Naive thymus-derived CD4-positive, alpha-beta T cell (primary cell): ENCODE measurements at places on chromosomes 12 and 14.

- no peak for DNase-seq
Measured at GRCh38 chr12:46459861-46460545, 87.4 kb upstream of the SLC38A2 start.

DNA sequence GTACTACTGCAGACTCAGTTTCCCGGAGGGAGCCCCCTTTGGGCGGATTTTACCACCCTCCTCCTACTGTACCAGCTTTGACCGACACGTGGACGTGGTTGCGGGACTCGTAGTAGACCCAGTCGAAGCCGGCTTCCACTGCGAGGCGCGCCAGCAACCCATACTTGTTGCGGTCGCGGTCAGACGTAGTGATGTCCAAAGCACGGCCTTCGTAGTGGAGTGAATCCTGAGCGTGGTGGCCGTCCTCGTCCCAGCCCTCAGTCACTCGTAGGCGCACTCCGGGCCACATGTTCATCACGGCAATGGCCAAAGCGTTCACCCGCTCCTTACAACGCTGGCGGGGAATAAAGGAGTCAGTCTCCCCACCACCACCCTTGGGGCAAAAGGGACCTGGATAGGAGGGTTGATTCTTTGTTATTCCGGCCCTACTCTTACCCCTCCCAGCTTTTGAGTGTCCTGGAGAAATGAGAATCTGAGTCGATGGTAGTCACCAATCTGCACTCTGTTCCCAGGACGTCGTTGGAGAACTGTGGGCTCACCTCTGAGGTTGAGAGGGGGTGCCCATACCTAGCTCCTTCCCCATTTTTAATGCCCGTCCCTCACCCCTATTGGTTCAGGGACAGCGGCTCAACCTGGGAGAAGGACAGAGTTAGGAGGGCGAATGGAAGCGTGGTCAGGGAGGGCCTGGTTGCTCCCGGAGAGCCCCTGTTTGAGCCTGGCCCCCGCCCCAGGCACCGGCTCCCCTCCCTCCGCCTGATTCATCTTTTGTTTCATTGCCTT is 3.4 kb downstream of the DHH start:
- DNase-seq: no peak

- peak; percentile 29 for DNase-seq
Measured at GRCh38 chr12:8912914-8913313, 1.4 kb upstream of the PHC1 start.

DNA sequence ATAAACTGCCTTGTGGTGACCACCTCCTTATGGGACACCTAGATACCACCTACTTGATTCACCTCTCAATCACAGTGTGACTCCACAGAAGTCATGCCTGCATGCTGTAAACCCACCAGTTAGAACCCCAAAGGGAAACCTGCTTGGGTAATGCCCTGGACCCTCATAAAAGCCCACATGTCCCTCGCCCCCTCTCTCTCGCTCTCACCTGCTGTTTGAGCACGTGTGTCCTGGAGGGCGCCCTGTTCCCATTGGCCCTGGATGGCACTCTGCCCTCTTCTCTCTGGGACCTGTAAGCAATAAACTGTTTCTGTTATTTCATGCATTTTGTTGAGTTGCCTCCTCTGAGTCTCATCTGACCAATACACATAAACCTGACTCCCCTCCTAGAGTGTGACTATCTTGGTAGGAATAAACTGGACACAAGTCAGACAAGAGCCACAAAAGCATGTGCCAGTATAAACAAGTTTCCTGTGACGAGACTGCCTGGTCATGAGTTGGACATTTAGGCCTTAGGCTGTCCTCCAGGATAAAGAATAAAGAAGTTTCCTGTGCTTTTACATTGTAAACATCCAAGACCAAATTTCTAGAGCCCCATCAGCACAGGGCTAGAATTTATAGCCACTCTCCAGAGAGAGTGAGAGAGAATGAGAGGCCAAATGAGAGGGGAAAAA is 8.6 kb downstream of the IFI27L2 start:
- DNase-seq: no peak

DNA sequence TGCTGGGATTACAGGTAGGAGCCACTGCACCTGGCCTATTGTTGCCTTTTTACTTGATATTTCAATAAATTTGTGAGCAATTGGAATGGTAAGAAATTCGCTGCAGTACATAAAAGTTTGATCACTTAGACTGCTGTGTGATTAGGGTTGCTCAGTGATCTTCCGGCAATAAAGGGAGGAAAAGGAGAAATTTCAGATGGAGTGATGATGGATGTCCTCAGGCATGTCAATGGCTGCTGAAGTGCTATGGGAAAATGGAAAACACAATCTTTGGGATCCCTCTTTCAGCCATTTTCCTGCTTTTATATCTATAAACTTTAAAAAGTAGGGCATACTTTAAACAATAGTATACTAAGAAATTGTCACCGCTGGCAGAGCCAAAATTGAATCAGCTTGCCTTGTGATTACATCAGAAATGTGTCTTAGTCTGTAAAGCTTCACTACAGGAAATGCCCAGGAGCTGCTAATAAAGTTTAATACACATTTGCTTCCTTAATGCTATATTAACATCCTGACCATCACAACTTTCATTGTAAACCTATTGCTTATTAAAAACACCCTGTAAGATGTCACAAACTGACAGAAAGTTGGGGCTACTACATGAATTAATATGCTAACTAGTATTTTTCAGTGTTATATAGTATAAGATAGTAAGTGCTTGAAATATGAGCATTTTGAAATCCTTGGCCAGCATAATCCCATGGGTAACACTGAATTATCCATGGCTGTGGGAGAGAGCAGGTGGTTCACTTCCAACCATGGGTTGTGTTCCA is 13.7 kb upstream of the FBXL14 start:
- DNase-seq: no peak

GRCh38 chr14:68679301-68679700 is 113.6 kb downstream of the ZFP36L1 start:
- no peak for DNase-seq

DNA sequence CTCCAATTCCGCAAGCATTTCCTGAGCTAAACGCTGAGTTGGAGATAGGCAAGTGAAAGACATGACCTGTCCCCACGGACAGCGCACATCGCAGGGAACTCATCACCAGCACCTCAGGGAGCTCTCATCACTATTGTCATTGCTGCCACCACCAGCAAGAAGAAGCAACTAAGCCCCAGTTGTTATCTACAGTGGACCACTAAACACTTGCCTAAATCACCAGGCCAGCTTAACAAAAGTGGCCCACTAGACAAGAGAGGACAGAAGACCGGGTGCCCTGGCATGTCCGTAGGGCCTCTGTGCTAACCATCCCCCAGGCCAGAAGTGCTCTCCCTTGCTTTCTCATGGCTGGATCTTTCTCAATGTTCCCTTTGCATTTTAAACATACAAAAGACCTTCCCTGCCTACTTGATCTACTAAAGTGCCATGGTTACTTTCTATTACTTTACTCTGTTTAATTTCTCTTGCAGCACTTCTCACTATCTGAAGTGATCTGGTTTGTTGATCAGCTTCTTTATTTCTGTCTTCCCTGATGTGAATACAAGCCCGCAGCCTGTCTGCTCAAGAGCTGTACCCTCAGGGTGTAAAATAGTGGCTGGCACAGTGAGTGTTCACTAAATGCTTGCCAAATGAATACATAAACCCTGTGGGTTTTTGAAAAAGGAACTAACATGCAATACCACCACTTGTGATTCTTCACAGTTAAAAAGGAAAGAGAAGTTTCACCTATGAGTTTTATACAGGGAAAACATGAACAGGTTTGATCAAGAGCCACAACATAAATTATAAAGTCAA is 60.9 kb upstream of the RFLNA start:
- DNase-seq: no peak

DNA sequence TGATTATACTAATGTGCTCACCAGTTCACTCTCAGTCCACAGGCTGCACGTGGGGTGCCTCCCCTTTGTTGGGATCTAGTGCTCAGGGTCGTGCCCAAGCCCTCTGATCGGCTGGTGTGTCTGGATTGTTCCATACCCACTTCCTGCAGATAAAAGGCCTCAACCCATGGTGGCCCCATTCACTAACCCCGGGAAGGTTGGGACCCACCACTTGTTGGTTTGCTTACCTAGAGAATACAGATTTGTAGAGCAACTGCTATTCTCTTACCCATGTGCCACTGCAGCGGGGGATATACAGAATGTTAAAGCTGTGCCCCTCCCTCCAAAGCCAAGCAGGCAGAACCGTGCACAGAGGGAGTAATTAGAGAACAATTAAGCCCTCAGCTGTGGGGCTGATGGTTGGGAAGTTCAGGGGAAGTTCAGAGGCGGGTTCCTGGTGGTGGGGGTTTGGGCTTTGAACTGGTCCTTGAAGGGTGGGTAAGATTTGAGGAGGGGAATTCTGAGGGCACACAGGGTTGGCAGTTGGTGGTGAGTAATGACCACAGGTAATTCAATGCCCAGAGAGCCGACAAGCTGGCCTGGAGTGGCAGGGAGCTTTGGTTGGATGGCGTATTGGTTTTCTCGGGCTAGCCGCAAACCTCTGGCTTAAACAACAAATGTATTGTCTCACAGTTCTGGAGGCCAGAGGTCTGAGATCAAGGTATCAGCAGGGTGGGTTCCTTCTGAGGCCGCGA is 68.8 kb downstream of the ADCK1 start:
- DNase-seq: no peak

- DNase-seq: no peak
Measured at GRCh38 chr14:66087231-66087630, 398.9 kb upstream of the CCDC196 start.

DNA sequence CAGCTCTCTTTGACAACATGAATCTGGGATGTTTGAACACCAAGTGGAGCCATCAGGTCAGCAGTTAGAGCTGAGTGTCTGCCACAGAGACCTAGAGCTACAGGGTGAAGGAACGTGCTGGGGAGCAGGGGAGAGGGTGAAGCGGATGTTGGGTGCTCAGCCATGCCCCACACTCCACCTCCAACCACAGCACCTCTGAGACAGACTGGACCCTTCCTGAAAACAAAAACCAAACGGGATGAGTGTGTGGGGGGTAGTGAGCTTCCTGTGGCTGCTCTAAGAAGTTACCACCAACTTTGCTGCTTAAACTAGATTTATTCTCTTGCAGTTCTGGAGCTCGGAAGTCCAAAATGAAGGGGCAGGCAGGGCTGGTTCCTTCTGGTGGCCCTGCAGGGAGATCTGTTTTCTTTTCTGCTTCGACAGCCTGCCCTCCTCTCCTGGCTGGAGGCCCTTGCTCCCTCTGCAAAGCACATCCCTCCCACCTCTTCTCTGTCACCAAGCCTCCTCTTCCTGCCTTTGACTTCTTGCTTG is 5.6 kb upstream of the GOLGA3 start:
- peak; percentile 48 for DNase-seq

DNA sequence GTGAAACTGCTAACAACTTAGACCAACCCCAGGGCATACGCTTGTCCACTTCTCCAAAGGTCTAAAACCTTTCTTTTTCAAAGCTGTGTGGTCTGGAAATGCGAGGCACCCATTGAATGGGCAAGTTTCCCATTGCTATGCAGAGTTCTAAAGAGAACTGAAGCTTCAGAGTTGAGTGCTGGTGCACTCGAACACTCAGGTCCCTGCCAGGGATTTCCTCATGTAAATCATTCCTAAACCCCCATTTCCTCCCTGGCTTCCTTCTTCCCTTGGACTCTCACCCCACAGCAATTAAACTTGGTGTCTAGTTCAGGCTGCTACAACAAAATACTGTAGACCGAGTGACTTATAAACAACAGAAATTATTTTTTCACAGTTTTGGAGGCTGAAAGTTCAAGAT is 2.2 kb upstream of the PXN start:
- DNase-seq: no peak

DNA sequence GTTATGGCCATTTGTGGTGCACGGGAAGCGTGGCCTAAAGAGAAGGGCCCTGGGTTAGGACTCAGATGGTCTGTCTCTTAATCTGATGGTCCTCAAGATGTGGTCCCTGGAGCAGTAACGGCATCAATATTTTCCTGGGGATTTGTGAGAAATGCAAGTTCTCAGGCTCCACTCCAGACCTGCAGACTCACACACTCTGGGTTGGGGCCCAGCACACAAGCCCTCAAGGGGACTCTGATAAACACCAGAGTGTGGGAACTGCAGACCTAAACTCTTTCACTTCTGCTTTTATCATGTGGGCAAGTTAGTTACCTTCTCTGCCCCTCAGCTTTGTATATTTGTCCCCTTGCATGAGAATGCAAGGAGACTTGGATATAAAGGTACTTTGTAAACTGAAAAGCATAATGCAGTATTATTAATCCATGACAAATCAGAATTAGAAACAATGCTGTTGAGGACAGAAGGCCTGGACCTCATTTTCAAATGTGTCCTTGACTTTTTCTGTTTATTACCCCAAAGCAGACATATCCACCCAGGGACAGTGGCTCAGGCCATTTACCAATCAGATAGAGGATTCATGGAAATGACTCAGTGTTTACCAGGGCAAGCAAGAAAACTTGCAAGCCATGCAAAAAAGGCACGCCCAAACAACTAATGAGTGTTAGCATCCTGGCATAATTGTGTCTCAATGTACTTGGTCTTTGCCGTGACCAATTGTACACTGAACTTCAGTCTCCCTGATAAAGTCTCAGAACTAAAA is 157.0 kb downstream of the ASCL1 start:
- DNase-seq: no peak

- no peak for DNase-seq
Measured at GRCh38 chr12:113131556-113131955, 4.0 kb downstream of the RASAL1 start.

DNA sequence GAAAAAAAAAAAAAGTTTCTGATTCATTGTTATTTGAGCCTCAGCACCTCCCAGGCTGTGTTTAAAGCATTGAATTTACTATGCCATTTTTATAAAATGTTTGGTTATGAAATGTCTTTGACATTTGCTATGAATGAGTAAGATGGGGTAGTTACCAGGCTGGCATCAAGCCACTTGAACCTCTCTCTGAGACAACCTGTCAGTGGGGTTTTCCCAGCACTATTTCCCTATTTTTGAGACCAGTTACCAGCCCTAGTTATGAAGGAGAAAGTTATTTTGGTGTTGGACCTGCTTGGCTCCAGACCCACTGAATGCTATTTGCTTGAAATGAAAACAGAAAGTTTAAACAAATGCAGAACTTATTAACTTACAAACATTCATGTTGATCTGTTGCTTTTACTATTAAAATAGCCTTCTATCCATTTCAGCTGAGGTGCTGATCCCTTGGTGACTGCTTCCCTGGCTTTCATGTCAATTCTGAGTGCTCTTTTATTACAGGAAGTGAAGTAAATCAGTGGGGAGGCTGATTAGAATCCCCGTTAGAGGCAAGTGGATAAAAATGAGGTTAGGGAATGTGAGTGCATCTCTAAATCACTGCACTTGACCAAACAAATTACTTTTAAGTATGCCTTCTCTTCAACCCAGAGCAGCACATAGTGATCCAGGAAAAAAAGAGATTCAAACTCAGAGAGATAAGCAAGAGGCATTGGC is 37.8 kb downstream of the LLPH start:
- DNase-seq: no peak
